ENCODE measurements at places on chromosomes 4 and X.

GRCh38 chr4:15469402-15470127, at the start of gene CC2D2A:
Gene CC2D2A, plus strand, starts transcription at chr4:15469882. Its CDS starts 6,051 bp downstream, at chr4:15475933.
- no peak for DNase-seq

GRCh38 chrX:155389634-155390033, 7.7 kb downstream of the F8A2 start:
- no peak for DNase-seq

DNA sequence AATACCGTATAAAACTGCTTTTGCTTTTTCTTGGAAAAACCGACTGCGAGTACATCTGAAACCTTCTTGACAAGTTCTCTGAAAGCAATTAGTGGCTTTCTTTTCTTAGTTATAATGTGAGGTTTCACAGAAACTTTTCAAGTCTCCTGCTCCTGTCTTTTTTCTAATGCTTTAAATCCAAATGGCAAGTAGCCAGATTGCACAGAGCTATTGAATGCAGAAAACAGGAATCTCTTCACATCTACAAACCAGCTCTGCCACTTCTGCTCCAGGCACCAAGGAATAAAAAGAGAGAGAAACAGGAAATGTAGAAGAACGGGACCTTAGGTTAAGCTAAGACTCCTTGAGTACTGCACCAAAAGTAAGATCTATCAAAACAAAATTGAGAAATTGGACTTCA, 267.3 kb upstream of the TET2 start:
- peak; percentile 61 for DNase-seq

DNA sequence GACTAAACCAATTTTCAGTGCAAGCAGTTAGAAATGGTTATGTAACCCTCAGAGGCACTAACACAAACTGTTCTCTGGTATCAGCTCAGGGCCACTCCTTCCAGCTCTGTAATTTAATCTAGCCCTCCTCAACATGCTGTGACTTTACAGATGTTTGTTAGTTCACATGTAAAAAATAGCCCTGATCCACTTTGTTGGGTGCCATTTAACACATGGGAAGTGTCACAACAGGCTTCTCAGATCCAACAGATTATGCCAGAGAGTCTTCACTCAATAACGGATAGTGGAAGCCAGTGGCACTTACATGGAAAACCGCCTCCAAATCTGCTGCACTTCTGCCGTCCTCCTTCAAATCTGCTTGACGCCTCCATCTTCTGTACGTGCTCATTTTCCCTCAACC, 51.6 kb downstream of the ATP8A1 start:
- no peak for DNase-seq

GRCh38 chr4:109691411-109691920, 11.8 kb downstream of the CASP6 start:
- DNase-seq: no peak

GRCh38 chr4:24260133-24260715, 324.1 kb downstream of the DHX15 start:
- no peak for DNase-seq

GRCh38 chrX:130097507-130098209, 12.6 kb downstream of the ELF4 start:
- peak; percentile 69 for DNase-seq

GRCh38 chr4:7539659-7540058, 104.9 kb upstream of the PSAPL1 start:
- DNase-seq: no peak

- DNase-seq: no peak
These were observed 977.1 kb upstream of the PRKX start for GRCh38 chrX:4690521-4690920.

DNA sequence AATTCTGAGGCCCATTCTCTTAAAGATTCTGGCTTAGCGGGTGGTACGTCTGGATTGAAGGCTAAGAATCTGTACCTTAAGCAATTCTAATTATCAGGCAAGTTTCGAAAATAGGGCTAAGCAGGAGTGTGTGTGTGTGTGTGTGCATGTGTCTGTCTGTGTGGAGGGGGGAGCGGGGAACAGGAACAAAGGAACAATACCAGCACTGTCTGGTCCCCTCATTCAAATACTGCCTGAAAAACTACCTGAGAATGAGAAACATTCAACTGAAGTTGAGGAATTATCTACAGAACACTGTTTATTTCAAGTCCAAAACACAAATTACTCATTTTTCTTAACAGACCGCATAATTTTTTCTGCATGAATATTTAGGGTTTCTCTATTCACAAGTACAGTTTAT, 18.6 kb downstream of the PGRMC2 start:
- DNase-seq: no peak

GRCh38 chr4:151784706-151785105, 23.9 kb upstream of the GATB start:
- no peak for DNase-seq

DNA sequence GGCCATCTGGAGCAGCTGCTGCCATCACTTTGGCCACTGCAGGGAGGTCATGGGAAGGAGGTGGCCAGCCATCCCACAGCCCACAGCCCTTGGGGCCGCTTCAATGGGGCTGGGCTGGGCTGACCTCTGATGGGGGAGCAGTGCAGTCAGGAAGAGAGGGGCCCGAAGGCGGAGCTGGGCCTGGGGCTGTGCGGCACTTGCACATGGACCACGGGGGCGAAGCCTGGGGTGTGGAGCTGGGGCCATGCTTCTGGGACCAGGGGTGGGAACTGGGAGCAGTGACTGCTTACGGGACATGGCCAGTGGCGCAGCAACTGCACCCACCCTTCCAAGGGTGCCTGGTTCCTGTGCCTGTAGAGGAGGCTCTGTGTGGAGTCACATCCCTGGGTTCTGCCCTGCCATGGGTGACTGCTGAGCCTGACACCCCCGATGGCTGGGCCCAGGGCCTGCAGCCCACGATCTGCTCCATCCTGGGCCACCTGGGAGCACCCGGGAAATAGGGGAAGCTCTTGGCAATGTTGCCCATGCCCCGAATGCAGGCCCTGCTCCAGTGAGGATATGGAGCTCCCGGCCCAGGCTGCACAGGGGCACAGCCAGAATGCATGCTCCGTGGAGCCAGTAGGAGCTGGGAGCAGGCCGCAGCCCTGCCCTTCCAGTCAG, 22.4 kb upstream of the SULT1B1 start:
- no peak for DNase-seq

All from T-helper 2 cell (primary cell).